Activated CD4-positive, alpha-beta T cell treated with anti-CD3 and anti-CD28 coated beads, Interleukin-2, amount 10 ng/mL, durations not matched to agents 24 days and 14 days (primary cell): ENCODE measurements at places on chromosomes 1 and 21. TPM values are rescaled to one million over a fixed set of nuclear protein-coding genes. Genes with fewer than 3 reads are reported as not detected.

The HP1BP3 gene
- 231 and 239 TPM in 2 replicates for total RNA-seq

The SLC5A3 gene
- 52.8 and 55.4 TPM in 2 replicates for total RNA-seq

The ZYG11A gene
- 0.12 and 0.17 TPM in 2 replicates for total RNA-seq

The HSD3B1 gene
- total RNA-seq, result not detected in 2 replicates

The LORICRIN gene
- not detected in 2 replicates for total RNA-seq

The KIF2C gene
- total RNA-seq, result 78.1 and 82.7 TPM in 2 replicates

The CACNA1S gene
- not detected in 2 replicates for total RNA-seq

The RNU1-1 gene
- total RNA-seq, result 1,962 and 2,189 TPM in 2 replicates

The SPRR1A gene
- not detected in 2 replicates for total RNA-seq

The TNFRSF8 gene
- total RNA-seq, result 33.2 and 35.1 TPM in 2 replicates

The PADI1 gene
- total RNA-seq, result not detected in 2 replicates

- no peak for DNase-seq
Observed at GRCh38 chr1:154774175-154774855, 95.8 kb downstream of the KCNN3 start.

- DNase-seq, result no peak
Observed at GRCh38 chr1:22737374-22738068, 26.9 kb downstream of the EPHB2 start.

- no peak for DNase-seq
Observed at GRCh38 chr1:41613689-41614574, 129.4 kb upstream of the EDN2 start.

- DNase-seq, result no peak
Observed at GRCh38 chr1:60184521-60184920, 111.0 kb upstream of the C1orf87 start.

GRCh38 chr1:12383001-12383400, 153.2 kb downstream of the VPS13D start:
- DNase-seq, result no peak

DNA sequence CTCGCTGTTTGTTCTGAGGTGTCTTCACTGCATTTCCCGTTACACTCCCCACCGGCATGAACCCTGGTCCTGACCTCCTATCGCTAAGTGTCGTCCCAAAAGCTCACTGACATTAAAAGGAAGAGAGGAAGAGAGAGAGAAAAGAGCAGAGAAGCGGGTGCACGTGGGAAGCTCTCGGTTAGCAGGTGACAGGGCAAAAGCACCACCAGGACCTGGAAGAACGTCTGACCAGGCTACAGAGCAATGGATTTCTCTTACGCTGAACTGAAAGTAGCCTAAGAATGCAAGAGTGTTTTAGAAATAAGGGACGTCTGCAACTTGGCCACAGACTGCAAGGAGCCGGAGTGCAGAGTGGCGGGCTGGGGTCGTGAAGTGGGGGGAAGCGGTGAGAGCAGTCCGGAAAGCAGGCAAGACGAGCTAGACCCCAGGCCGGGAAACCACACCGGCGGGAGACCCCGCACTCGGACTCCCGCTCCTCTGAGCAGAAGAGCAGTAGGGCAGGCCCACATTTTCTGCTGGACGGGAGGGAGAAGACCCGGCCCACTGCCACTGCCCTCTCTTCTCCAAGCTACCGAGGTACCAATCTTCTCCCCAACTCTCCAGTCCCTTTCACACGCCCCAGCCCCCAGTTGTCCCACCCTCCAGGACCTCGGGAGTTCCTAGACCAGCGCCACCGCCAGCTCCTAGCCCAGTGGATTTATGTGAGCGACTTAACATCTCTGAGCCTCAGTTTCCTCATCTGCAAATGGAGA, 8.3 kb upstream of the MPZL1 start:
- DNase-seq, result peak; percentile 76

- DNase-seq, result no peak
Observed at GRCh38 chr1:118615066-118615465, 373.1 kb downstream of the TBX15 start.

- DNase-seq, result peak; percentile 90
Observed at GRCh38 chr1:25549273-25550154, 6.1 kb downstream of the LDLRAP1 start.

- DNase-seq, result no peak
Observed at GRCh38 chr1:1189111-1189510, 15.4 kb downstream of the TTLL10 start.

- no peak for DNase-seq
Observed at GRCh38 chr1:201783058-201783457, 45.9 kb upstream of the IPO9 start.

DNA sequence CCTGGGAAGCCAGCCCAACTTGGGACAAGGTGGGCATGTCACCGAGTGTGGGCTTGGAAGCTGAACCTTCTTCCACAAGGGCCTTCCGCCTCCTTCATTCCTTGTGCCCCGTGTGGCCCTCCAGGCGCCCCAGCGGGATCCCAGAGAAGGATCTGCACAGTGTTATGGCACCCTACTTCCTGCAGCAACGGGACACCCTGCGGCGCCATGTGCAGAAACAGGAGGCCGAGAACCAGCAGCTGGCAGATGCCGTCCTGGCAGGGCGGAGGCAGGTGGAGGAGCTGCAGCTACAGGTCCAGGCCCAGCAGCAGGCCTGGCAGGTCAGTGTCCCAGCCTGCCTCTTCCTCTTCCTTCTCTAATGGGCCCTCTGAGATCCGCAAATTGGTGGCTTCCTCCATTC, 5.8 kb upstream of the BGLAP start:
- DNase-seq, result no peak

GRCh38 chr1:208106218-208106617, 138.0 kb downstream of the PLXNA2 start:
- DNase-seq, result no peak

- no peak for DNase-seq
Observed at GRCh38 chr1:37265786-37266667, 208.4 kb upstream of the ZC3H12A start.

DNA sequence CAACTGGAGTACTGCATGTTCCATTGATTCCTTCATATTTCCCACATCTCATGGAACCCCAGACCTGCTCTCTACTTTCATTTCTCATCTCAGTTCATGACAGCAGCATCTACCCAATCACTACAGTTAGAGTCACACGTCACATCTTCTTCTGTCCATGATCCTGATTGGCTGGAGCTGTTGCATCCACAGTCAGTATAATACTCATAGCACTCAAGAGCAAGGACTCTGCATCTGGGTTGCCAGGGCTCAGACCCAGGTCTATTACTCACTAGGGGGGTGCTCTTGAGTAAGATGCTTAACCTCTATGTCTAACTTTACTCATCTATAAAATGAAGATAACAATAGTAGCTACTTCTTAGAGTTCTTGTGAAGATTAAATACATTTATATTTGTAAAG, 4.4 kb upstream of the XPR1 start:
- no peak for DNase-seq

- no peak for DNase-seq
Observed at GRCh38 chr1:188249811-188250210, 1421.1 kb downstream of the PLA2G4A start.

GRCh38 chr1:209675565-209676154, 448 bp downstream of the G0S2 start:
- peak; percentile 69 for DNase-seq

GRCh38 chr1:76066394-76066793, 8.2 kb upstream of the ST6GALNAC3 start:
- no peak for DNase-seq

DNA sequence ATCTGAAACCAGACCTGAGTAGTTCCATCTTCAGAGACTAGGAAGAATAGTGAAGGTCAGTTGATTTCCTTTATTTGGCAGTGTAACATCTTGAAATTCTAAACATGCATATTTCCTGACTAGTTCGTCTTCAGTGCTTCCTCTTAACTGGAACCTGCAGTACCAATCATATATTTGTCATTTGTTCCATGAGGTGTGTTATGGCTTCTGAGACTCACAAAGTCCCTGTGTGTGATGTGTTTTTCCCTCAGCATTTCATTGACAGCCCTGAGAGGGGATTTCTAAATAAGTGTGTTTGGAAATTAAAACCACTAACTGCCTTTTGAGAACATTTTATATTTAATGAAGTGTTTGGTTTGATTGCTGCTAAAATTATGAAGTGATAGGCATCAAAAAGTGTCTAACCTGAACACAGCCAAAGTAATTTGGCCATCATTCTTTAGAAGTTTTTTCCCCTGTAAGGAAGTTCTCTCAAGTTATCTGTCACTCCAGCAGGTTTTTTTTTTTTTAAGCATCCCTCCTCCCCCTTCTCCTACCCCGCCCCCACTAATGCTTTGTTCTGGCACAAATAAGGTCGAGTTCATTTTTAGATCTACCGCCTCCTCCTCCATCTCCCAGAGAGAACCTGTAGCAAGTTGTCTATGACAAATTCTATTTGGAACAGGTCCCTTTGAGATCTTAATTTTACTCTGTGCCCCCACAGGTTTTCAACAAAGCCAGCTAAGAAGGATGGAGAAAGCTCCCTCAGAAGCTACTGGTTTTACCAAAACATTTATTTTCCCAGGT, 61.4 kb downstream of the TMEM200B start:
- DNase-seq, result no peak

GRCh38 chr1:211742272-211742671, 66.9 kb upstream of the NEK2 start:
- no peak for DNase-seq

DNA sequence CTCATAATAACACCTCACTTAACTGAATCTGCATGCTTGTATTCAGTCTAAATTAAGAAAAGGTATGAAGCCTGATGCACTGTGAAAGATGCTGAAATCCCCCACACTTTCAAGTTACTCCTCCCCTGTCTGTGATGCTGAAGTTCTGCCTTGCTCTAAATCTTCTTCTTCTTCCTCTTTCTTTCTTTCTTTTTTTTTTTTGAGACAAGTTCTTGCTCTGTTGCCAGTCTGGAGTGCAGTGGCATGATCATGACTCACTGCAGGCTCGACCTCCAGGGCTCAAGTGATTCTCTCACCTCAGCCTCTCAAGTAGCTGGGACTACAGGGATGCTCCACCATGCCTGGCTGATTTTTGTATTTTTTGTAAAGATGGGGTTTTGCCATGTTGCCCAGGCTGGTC, 231.0 kb upstream of the B3GALT2 start:
- DNase-seq, result no peak

- DNase-seq, result no peak
Observed at GRCh38 chr1:229019663-229020271, 251.1 kb upstream of the RAB4A start.

DNA sequence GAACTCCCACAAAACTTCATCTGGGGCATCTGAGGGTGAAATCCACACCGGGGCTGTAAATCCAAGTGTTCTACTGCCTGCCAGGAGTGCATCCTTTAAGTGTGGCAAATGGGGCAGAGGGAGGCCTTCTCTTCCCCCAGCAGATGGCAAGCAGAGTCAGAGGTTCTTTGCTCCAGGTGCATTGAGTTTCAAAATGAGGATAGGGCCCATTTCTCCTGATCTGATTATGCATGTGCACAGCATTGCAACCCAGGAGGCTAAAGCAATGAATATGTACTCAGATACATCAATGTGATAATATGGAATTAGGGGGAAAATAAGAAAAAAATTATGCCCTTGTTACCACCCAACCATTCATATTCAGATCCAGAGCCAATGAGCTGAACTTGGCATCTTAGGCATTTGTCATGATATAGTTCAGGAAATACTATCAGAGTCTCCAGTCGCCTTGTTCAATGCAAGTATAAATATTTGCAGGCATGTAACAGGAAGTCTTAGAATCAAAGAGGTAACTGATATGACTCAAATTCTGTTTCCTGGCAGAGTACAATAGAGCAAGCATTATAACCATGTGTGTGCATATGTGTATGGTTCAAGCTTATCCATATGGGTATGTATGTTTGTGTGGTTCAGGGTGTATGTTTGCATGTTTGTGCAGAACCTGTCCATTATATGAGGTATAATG, 473.8 kb upstream of the PKN2 start:
- no peak for DNase-seq
